ENCODE measurements at places on chromosomes 13 and 19. TPM values are rescaled to one million over a fixed set of nuclear protein-coding genes. Genes with fewer than 3 reads are reported as not detected.

Gene CYP2S1
- total RNA-seq: 1.4 TPM

Gene NKG7
- total RNA-seq: not detected

- DNase-seq: peak; percentile 25
Measured at GRCh38 chr13:74040200-74040599, 94.0 kb downstream of the KLF12 start.

DNA sequence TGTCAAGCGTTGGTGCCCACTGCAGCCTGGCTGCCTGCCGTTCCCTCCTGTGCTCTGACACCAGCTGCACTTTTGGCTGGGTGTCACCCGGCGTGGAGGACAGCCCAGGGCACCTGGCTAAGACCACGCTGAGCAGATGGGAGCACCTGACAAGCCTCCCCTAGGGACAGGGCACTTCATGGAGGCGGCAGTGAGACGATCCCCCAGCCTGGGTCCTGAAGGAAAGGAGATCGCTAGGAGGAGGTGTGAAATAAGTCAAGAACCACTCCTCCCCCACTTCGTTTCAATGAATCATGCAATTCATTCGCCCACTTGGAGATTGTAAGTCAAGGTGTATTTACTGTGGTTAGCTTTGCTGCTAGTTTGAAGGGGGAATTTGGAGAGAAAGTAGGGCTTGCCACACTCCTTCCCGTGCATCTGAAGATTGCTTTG is 38.8 kb downstream of the VSTM2B start:
- DNase-seq: no peak

GRCh38 chr19:36113894-36114720 is 568 bp downstream of the POLR2I start:
- peak; percentile 22 for DNase-seq
